ENCODE measurements at places on chromosomes 7 and 10. TPM values are rescaled to one million over a fixed set of nuclear protein-coding genes. Genes with fewer than 3 reads are reported as not detected.

The CPA2 gene
- total RNA-seq = not detected

The ADAM12 gene
- total RNA-seq = 1.3 TPM

DNA sequence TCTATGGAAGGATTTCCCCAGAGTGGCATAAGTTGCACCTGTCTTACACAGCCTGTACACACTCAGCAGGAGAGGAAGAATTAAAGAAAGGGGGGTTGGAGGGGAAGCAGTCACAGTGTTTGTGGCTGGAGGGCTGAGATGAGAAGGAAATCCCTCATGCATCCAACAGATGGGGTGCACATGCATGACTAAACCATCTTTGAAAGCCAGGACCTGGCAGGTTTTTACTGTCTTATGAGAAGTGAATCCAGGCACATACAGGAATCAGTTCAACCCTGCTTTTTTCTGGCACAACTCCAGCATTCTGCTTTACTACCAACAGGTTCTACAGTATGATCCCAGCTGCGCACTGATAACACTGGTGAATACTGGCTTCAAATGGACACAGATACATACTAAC lies 107.7 kb downstream of the CACNA2D1 start:
- DNase-seq = no peak

DNA sequence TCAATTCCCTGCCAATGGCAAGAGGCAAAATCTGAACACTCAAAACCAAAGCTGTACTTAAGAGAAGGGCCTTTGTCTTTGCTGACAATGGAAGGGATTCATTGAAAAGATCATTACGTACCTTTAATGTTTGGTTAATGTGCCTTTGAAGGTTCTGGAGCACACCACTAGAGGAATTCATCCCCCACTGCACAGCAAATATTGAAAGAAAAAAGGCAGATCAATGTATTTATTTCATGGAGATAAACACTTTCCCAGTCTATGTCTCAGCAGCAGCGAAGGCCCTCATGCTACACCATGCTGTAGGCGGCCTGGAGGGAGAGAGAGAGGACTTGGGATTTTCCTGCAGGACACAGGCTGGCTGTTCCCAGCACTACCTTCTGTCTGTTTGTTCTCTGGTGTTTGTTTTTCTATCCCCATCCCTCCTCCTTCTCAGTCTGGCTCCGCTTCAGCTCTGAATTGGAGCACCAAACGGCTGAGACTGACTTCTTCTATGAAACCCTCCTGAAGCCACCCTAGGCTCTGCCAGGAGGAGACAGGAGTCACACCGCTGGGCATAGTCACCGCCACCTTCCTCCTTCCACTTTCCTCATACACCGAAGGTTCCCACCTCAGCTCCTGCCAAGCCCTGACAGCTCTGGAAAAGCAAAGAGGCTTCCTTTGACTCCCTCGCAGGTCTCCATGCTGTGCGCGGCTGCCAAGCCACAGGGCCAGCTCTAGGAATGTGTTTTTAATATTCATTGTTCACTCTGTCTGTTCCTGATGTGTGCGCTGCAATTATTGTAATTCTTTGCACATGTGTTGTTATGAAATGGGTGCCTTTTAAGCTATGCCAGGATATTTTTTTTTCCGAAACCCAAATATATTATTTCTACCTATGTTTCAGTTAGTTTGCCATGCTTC lies 301.5 kb downstream of the FZD1 start:
- DNase-seq = no peak

The HYAL4 gene
- not detected for total RNA-seq

The ZFAND2A gene
- 23.5 TPM for total RNA-seq

DNA sequence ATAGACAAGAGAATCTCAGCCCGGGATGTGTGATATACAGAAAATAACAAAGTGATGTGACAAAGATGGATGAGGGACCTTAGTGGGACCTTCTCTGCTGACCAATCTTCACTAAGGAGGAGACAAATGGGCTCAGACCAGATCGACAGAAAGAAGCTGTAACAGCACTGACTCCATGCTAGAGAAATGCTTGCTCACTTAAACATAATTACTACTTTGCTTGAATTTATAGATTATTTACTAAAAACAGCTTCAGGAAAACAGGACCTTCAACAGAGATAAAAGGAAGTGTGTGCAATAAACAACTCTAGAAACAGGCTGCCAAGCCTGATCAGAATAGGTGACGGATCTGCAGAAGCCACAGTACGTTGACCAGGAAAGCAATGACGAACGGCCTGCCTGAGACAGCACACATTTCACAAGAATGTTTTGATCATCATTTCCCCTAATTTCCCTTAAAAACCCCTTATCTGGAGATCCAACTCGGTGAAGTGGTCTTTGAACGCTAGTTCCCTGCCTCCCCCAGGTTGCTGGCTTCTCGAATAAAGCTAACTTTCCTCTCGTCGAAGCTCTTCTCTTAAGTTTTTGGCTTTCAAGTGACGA lies 98.4 kb upstream of the STEAP1B start:
- DNase-seq = no peak

DNA sequence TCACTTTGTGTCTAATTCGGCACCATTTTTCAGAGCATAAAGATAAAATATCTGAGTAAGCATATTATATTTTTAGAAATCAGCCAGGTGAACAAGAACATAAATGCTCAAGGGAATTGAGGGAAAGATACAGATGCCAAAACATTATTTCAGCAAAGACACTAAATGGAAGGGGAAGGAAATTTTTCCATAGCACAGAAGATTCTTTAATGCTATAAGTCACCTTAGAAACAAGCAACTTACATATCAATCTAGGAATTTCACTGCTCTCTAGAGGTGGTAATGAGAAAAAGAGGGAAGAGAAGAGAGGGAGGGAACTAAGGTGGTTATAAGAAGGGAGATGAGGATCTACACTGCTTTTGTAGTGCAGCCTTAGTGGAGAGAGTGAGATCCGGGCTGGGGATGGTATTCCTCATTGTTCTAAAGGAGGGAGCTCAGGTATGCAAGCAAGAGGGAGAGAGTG lies 20.4 kb downstream of the ZNF365 start:
- DNase-seq = no peak

DNA sequence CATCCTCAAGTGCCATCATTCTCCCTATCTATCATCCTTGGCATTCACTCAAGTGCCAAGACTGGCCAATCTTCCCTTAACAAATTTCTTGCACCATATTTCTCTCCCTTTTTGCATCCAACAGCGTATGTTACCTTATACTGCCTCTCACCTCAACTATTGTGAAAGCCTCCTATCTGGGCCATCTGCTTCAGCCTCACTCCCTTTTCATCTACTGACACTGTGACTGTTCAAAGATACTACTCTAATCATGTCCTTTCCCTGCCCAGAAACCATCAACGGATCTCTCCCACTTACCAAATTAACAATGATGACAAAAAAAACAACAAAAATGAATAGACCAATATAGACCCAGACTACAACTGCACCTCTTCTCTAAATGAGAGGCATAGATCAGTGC lies 90.6 kb upstream of the NMT2 start:
- DNase-seq = no peak

The LIPF gene
- not detected for total RNA-seq

GRCh38 chr10:88505680-88506215 lies 77.4 kb downstream of the RNLS start:
- no peak for DNase-seq

DNA sequence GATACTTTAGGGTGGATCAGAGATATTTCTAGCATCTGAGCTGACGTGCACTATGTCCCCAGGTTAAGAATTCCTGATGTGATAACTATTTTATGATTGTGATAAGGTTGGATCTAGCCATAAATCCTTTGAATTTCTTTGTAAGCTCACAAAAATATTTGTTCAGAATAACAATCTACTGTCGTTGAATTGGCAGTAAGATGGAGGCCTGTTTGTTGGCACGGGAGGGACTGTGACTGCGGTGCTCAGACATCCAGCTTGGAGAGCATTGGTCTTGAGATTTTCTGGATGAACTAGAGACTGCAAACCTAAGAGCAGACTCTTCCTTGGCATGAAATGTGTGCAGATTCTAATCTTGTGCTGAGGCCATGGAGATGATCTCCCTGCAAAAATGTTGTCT lies 131.1 kb downstream of the LRRC4 start:
- no peak for DNase-seq

The TFR2 gene
- 11.9 TPM for total RNA-seq

- no peak for DNase-seq
Observed at GRCh38 chr10:129955601-129956285, 8.3 kb downstream of the EBF3 start.

DNA sequence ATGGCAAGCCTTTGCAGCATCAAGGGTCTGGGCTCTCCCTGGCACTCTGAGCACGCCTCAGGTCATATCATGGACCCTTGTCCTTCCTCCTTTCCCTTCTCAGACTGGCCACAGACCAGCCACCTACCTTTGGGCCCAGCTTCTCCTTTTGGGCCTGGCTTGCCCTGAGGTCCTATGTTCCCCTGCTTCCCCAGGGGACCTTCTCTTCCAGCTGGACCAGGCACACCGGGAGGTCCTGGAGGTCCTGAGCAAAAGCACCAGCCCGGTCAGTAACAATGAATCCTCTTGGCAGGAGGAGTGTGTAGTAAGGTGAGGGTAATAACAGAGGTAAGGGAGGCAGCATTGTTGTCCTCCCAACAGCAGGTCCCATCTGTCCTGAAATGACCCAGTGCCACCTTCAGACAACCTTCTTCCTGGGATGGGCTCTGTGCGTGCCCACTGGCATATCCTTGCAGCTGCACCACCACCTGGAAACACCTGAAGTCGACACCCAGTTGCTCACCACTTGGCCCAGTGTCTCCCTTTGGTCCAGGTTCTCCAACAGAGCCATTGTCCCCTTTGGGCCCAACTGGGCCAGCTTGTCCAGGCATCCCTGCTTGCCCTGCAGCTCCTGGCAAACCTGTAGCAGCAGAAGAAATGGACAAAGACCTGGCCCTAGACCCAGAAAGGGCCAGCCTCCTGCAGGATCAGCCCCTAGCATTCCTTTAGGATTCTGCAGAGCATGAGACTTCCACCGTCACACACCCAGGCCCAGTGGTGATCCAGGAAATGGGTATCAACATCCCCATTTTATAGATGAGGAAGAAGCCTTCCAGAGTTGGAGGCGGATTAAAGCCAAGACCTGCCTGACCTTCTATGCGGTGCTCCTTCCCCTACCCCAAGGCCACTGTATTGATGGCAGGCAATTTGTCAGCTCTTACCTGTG lies 6.4 kb downstream of the SFTPD start:
- no peak for DNase-seq

GRCh38 chr10:89426230-89426868 lies 12.0 kb downstream of the IFIT5 start:
- peak; percentile 16 for DNase-seq

- peak; percentile 74 for DNase-seq
Observed at GRCh38 chr10:72276013-72276387, 2.3 kb downstream of the DDIT4 start.

DNA sequence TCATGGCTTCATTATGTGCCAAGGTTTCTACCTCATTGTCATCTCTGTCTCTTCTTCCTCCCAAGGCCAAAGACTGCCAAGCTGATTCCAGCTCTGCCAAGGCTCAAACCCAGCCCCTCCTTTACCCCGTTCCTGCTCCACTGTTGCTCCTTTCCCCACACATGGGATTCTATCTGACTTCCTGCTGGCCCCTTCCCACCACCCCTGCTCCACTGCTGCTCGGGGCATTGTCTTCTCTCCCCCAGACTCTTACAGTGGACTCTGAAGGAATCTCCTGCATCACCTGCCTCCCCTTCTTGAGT lies 86.3 kb downstream of the COBL start:
- DNase-seq = no peak

The PTPRN2 gene
- total RNA-seq = 0.49 TPM

GRCh38 chr7:117836-118614 lies 74.3 kb upstream of the FAM20C start:
- DNase-seq = no peak

DNA sequence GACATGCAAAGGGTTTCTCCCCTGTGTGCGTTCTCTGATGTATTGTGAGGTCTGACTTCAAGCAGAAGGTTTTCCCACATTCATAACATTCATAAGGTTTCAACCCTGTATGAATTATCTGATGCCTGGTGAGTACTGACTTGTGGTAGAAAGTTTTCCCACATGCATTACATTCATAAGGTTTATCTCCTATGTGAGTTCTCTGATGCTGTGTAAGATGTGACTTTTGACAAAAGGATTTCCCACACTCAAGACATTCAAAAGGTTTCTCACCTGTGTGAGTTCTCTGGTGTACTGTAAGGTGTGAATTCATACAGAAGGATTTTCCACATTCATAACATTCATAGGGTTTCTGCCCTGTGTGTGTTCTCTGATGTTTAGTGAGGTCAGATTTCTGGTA lies 45.1 kb downstream of the ZNF33B start:
- DNase-seq = no peak

GRCh38 chr10:77357185-77357584 lies 280.4 kb downstream of the KCNMA1 start:
- no peak for DNase-seq

DNA sequence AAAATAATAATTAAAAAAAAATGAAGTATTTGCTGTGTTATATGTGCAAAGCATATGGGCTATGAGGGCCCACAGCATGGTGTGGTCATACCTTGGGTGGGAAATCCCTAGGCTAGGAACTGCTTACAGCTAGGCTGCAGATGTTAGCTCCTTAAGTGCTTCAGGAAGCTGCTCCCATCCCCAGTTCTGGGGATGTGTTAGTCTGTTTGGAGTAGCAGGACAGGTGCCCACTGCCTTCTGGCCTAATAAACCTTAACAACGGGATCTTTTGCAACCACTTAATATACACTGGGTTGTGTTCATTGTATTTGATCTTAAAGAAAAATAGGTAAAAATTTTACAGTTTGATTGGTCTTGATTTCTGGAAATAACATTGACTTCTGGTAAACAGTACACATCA lies 46.3 kb downstream of the HK1 start:
- DNase-seq = no peak

The HOGA1 gene
- not detected for total RNA-seq

The AGAP6 gene
- 15.1 TPM for total RNA-seq

GRCh38 chr10:111473361-111473760 lies 396.5 kb downstream of the ADRA2A start:
- no peak for DNase-seq

The CELF2 gene
- 132 TPM for total RNA-seq

GRCh38 chr10:75021379-75022249 lies 89.8 kb upstream of the SAMD8 start:
- DNase-seq = no peak

The PTPN20 gene
- 0.11 TPM for total RNA-seq

DNA sequence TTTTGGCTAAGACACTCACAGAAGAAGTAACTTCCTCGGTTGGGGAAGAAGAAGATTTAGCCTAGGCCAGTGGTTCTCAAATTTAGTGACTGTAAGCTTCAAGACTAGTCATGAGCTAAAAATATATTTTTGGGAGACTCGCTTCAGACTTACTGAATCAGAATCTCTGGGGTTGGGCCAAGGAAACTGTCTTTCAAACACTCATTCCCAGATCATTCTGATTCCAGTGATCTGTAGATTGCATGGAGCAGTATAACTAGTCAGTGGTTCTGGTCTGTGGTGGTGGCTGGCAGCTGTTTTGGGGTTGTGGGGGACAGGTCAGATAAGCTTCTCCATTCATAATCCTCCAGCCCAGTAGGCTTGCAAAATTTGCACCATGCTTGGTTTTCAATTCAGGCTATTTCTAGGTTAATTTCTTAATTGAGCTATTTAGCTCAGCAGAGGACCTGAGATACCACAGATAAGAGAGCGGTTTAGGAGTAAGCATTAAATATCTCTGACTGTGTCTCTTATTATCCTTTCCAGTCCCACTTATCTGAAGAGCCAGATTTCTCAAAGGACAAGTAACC lies 3.8 kb upstream of the KAT6B start:
- no peak for DNase-seq
